ENCODE measurements at places on chromosomes 2 and 18.

- no peak for DNase-seq
These were observed 49.7 kb upstream of the CCDC85A start for GRCh38 chr2:56133931-56134629.

- DNase-seq = no peak
These were observed 310.6 kb upstream of the ZEB2 start for GRCh38 chr2:144830543-144830942.

GRCh38 chr2:213036836-213037235, 114.6 kb downstream of the IKZF2 start:
- no peak for DNase-seq

GRCh38 chr2:156986339-156986988, 271.0 kb upstream of the GALNT5 start:
- no peak for DNase-seq

GRCh38 chr2:197784956-197785941, at the start of gene BOLL:
Gene BOLL, minus strand, starts transcription at chr2:197785319. Its CDS starts 3,469 bp downstream, at chr2:197781850.
- no peak for DNase-seq

DNA sequence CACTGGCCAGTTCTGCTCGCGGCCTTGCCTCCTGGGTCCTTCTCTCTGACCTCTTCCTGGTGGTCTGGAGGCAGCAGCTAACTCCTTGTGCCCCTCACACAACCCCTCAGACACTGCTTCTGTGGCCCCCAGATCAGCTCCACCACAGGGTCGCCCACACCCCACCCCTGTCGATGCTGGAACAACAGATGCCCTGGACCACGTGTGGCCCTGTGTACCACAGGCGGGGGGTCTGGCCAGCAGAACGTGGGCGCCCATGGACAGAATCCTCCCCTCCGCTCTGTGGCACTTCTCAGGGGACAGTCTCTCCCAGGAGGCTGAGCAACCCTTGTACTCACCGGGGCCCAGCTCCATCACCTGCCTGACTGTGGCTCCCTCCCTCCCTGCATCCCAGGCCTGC, 245.6 kb downstream of the NDUFA10 start:
- DNase-seq = no peak

- DNase-seq = no peak
These were observed 18.5 kb downstream of the CCDC88A start for GRCh38 chr2:55401124-55401523.

- DNase-seq = no peak
These were observed 165.1 kb upstream of the NABP1 start for GRCh38 chr2:191512874-191513273.

DNA sequence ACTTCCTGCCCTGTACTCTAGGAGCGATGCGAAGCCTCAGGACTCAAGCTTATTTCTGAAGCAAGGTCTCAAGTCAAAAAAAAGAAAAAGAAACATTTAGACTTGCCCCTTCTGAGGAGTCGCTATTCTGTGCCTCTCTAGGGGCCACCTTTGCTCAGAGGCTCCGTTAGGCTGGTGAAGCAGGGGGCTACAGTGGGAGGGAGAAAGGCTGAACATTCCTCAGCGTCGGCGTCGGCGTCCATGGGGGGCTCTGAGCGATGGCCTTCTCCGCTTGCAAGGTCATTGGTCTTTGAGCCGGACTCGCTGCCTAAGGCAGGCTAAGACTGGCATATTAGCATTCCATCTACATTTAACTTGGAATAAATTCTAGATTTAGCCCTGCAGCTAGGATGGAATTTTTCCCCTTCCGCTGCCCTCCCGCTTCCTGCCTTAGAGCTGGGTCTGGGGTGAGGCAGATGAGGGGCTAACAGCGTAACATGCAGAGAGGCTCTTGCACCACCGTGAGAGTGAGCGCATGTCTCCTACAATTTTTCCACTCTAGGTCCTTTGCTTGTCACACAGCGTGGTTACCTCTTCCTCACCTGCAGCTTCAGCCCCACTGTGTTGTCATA, 53.6 kb upstream of the ATL2 start:
- DNase-seq = no peak

- no peak for DNase-seq
These were observed 174.9 kb downstream of the SEPTIN10 start for GRCh38 chr2:109438773-109439389.

DNA sequence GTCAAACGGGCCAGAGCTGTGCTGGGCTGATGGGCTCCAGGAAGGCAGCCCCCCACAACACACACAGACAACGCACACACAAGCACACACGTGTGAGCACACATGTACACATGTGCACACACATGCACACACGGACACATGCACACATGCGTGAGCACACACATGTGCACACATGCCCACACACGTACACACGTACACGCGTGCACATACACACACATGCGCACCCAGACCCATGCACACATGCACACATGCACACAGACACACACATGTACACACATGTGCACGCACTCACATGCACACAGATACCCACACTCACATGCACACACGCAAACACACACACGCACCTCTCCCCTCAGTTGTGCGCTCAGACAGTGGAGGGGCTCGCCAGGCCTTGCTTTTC, 31.2 kb upstream of the HPCAL1 start:
- DNase-seq = no peak

DNA sequence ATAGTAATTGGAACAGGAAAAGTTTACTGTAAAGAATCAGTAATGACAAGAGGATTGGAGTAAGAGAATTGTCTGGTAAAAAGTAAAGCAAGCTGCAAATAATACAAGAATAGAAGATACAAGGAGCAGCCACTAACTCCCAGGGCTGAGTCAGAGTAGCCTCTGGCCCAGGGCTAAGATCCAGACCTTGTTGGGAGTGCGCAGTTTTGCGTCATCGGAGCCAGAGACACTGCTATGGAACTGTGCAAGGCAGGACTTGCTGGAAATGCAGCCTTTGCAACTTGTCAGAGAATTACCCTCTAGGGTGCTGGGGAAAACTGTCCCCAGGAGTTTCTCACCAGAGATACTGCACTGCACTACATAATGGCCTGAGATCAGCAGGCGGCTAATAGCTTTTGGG, 135.2 kb downstream of the NYAP2 start:
- DNase-seq = no peak

DNA sequence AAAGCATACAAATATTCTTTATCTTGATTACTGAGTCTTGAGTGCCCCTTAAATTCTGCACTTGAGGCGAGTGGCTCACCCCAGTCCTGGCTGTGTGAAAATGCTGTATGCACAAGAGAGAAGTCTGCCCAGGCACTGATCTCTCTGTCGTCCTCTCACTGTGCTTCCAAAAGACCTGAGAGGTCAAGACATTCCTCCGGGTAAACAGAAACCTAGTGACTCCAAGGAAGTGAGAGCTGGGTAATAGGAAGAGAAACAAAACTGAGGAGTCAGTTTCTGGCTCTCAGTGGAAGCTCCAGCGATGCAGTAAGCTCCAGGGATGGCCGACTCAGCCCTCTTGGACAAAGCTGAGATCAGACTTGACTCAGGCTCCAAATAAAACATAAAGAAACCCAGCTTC, 70.9 kb downstream of the AAK1 start:
- no peak for DNase-seq

DNA sequence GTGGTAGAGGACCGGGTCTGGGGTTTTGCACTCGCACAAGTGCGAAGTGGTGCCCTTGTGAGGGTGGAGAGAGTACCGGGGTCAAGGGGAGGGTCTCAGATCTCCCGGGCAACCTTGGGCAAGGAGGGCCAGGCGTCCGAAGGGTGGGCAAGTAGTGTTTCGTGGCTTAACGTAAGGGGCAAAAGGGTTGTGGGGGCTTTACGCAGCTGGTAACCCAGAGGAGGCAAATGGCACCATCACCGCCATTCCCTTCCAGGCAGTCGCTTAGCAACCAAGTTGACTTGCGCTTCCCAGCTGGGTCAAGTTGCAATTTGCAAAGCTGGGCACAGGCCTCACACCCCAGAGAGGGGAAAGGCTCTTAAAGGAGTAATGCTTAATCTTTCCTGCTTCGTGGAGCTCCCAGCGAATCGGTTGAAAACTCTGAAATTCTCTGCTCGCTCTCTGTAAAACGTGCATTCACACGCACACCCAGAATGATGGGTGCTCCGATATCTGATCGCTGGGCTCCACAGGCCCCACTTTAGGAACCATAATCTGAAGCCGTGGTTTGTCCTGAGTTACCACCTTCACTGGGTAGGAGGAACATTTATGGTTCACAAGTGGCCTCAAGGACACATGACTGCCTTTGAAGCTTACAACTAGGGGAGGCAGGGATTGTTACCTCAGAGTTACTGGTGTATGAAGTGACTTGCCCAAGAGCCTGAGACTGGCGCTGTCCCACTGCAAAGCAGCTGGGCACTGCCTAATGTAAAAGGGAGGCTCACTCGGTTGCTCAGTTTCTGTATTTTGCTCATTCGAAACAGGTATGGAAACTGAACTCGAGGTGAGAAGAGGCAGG, 127.9 kb downstream of the UXS1 start:
- no peak for DNase-seq

DNA sequence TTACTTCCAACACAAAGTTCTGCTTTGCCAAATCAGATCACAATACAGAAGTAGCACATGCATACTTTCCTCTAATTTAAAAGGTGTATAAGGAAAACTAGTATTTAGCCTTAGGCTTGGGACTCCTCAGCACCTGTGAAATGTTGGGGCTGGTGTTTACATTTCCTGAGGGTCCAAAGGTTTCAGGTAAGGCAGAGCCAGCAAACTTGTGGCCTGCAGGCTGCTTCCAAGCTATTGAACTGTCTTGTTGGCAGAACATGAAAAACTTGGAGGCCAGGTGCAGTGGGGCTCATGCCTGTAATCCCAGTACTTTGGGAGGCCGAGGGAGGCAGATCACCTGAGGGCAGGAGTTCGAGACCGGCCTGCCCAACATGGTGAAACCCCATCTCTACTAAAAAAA, 26.5 kb upstream of the GPR39 start:
- DNase-seq = no peak

DNA sequence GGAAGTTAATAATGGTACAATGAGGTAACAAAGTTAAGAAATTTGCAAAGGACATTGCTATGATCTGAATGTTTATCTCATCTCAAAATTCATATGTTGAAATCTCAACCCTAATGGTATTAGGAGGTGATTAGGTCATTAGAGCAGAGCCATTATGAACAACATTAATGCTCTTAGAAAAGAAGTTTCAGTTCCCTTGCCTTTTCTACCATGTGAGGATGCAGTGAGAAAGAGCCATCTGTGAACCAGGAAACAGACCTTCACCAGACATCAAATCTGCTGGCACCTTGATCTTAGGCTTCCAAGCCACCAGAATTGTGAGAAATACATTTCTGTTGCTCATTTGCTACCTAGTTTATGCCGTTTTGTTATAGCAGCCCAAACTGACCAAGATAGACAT, 757.6 kb downstream of the NR4A2 start:
- no peak for DNase-seq

DNA sequence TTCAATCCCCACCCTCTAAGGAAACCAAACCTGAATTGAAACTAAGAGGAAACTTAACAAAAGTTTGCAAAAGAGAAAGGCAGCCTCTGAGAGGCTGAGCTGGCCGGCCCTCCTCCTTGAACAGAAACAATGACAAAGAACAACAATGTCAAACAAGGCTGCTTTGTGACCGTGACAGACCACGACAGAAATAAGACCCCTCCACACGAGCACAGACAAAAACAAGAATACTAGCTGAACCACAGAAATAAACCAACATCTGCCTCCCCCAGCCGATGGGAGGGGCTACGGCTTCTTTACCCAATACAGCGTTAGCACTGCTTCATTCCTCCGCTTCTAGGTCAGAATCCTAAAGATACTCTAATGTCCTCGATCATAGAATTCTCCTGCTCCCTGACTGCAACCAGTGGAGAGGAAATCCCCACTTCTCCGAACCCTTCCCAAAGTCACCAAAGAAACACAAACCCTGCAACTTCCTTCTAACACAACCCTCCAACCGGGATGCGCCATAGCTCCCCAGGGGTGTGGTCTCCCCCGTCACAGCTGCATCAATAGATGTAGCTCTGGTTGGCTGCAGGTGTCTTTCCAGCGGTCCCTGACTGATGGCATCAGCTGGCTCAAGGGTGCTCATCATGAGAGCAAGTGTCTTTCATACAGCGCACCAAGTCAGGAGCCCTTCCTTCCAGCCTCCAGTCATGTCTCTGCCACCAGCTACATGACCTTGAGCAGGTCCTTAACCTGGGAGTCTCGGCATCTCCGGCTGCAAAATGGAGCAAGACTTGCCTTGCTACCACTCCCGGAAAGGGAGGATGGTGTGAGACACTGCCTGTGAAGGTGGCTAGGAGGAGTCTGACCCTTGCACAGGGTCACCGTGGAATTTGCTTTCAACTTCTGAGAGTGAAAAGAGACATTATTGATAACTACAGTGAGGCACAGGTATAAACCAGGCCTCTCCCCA, 198.6 kb downstream of the HAUS1 start:
- no peak for DNase-seq

GRCh38 chr2:159266554-159266953, 19.9 kb downstream of the WDSUB1 start:
- no peak for DNase-seq

GRCh38 chr2:3242747-3243369, 134.8 kb downstream of the EIPR1 start:
- peak; percentile 72 for DNase-seq

- DNase-seq = no peak
These were observed 485.4 kb downstream of the PARD3B start for GRCh38 chr2:205030695-205031094.

GRCh38 chr18:67300498-67300897, 216.0 kb downstream of the DSEL start:
- DNase-seq = no peak

- no peak for DNase-seq
These were observed 9.3 kb upstream of the MTCL1 start for GRCh38 chr18:8695932-8696517.

- no peak for DNase-seq
These were observed 7.7 kb upstream of the HS6ST1 start for GRCh38 chr2:128326346-128326745.

Data from central memory CD4-positive, alpha-beta T cell (primary cell).